CD4-positive, alpha-beta T cell treated with Interleukin-17A for 1 hour (primary cell): ENCODE measurements at places on chromosomes 7 and 10.

DNA sequence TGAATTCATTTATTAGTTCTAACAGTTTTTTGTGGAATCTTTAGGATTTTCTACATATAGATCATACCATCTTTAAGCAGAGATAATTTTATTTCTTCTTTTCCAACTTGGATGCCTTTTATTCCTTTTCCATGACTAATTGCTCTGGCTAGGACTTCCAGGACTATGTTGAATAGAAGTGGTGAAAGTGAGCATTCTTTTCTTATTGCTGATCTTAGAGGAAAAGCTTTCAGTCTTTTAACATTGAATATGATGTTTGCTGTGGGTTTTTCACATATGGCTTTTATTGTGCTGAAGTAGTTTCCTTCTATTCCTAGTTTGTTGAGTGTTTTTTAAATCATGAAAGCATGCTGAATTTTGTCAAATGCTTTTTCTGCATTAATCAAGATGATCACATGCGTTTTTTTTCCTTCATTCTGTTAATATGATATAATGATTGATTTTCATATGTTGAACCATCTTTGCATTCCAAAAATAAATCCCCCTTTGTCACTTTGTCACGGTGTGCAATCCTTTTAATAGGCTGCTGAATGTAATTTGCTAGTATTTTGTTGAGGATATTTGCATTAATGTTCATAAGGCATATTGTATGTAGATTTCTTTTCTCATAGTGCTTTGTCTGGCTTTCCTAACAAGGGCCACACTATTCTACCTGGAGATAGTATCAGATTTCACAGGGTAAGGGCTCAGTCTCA, 92.9 kb downstream of the ZNF467 start:
- no peak for DNase-seq

DNA sequence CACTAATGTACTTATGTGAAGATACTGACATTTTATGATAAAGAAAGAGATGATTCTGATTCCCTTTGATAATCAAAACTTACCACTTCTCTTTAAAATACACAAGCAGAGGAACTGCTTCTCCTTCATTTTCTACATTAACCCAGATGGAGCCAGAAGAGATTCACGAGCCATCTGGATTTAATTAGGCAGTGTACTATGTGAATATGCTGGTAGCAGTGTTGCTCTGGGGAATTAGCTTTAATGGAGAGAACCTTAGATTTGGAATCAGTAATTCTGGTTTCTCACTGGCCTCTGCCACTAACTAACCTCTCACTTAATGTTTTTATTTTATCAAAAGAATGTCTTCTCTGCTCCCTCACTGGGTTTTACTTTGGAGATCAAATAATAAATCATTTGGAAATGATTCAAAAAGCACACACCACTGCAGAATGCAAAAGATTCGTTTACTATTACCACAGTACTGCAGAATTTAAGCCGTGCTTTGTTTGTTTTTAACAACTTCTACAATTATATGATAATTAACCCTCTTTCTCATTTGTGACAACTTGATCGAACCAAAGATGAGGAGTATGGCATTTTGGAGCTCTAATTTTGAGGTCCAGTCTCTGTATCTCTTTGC, 77.5 kb upstream of the PHYHIPL start:
- no peak for DNase-seq

DNA sequence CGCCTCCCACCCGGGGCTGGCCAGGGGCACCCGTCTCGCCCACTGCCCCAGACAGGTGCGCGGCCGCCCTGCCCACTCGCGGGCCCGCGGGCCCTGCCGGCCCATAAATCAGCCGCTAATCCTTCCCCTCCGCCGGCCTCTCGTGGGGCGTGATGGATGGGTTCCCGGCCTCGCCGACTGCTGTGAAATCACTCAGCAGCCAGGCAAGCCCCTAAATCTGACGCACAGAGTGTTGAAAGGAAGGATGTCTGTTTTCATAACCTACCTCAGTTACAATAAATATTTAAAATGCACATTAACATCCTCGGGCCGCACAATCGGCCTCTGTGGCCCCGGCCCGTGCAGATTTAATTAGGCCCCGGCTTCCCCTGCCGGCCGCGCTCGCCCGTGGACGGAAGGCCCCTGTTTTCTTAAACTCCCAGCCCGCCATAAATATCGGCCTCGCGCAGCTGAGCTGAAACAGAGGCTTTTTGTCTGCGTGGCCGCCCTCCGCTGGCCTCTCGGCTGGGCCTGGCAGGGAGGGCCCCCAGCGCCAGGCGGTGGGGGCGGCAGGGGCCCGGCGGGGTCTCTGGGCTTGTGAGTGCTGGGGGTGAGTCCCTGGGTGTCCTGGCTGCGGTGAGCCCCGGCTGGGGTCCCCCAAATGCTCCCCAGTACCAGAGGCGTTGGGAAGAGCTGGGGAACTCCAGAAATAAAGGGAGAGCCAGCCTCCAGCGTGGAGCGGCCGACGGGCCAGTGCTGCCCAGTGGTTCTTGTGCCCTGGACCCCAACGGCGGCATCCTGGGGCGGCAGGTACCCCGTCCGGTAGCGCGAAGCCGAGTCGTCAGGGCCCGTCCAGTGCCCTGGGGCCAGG, 90.7 kb downstream of the UNCX start:
- no peak for DNase-seq

DNA sequence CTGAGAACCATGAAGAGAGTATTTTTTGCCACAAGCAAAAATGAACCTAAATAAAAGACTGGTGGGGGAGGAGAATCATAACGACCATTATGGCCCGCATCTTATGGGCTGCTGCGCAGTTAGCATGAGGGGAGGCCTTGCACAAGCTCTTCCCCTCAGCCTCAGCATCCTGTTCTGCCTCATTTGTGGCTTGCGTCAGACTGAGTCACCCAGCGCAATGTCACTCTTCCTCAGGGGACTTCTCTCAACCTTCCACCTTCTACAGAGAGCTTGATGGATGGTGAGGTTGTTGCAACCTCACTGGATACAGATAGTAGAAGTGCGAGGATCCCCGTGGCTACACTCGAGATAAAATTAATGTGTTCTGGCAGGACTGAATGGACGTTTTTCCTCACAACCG, 16.8 kb upstream of the GPR15LG start:
- DNase-seq: peak; percentile 45

DNA sequence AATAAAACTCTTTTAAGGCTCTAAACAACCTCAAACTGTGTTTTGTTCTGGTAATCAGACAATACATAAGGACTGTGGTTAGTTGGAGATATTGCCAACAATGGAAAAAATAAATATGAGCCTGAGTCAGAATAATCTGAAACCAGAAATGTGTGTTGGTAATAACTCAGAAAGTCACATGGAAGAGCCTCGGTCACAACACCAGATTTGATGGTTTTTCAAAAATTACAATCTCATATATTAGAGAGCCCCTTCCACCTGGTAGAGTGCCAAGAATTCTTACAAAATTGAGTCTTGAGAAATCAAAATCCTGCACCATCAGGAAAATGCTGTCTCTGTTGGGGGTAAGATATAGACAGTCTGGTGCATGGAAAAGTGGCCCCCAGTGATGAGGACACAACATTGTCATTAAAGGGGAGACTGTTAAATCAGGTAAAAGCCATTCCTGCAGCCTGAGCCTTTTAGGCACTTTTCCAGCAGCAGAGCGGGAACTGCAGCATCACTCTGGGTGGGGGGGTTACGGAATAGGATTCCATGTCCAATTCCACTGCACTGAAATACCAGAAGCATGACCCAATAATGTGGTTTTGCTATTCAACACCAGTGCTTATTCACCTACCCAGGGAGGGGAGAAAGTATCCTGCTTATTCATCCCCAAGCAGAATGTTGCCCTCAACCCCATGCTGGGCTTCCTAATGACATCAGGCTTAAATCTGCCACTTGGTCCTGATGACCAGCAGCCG, 9.5 kb upstream of the ADAM12 start:
- no peak for DNase-seq

GRCh38 chr7:91408388-91409154, 144.3 kb downstream of the FZD1 start:
- no peak for DNase-seq

DNA sequence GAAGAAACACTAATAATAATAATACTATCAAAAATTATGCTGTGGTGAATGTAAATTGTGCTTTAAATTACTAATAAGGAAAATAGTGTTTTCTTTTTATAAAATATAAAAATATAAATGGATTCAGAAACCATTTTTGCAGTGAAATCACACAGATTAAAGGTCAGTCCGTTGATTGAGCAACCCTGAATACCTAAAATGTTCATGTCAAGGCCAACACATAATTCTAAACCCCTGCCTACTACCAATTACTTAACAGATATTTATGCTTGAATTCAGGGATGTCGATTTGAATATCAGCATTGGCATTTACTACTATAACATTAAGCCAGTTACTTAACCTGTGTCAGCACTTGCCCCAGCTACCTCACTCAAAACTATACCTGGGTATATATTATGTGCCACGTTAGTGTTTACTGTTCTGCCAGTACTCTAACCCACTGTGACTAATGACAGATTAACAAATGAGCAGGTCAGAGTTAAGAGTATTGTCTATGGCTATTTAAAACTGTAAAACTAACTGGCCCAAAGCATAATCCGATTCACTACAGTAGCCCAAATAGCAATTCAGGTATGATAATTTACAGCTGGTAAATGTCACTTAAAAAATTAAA, 165.0 kb downstream of the KMT2E start:
- no peak for DNase-seq
